ENCODE measurements at places on chromosomes 5 and 9. TPM values are rescaled to one million over a fixed set of nuclear protein-coding genes. Genes with fewer than 3 reads are reported as not detected.

GRCh38 chr9:104800068-104800785 is 36.3 kb downstream of the NIPSNAP3B start:
- H3K36me3 ChIP-seq: peaks cover 39% of the 10 kb centered on the region
- H3K27me3 ChIP-seq: no peaks in the 10 kb centered on the region
- H3K4me3 ChIP-seq: no peak overlapping the region
- H3K4me1 ChIP-seq: no peaks in the 10 kb centered on the region

DNA sequence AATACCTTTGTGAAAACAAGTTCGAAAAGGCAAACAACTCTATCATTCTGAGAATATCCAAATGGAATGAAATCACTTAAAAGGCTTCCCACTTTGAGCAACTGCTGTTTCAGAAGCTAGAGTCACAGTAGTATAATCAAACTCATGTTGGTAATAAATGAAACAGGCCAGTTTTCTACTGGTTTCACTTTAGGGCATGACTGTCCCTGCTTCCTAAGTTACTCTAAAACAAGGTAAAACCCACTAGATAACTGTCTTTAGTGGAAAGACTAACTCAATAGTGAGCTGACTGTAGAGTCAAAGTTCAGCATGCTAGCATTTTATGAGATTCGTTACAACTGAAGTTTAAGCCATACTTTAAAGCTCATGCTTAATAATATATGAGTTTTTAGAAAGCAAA is 6.0 kb downstream of the CDC26 start:
- peaks cover 19% of the 10 kb centered on the region for H3K36me3 ChIP-seq
- H3K4me1 ChIP-seq: peaks cover 11% of the 10 kb centered on the region
- no peak for DNase-seq
- H3K27ac ChIP-seq: no peak overlapping the region
- no peak overlapping the region for H3K4me3 ChIP-seq
- no peaks in the 10 kb centered on the region for H3K27me3 ChIP-seq

GRCh38 chr5:73867345-73868335 is 241.6 kb downstream of the ARHGEF28 start:
- DNase-seq: no peak
- H3K27ac ChIP-seq: no peak overlapping the region
- H3K36me3 ChIP-seq: peaks cover 5% of the 10 kb centered on the region
- no peaks in the 10 kb centered on the region for H3K27me3 ChIP-seq
- H3K4me3 ChIP-seq: no peak overlapping the region
- peaks cover 4% of the 10 kb centered on the region for H3K4me1 ChIP-seq

GRCh38 chr5:10219068-10219467 is 30.6 kb downstream of the ATPSCKMT start:
- DNase-seq: no peak
- peaks cover 16% of the 10 kb centered on the region for H3K4me1 ChIP-seq
- H3K27ac ChIP-seq: no peak overlapping the region
- no peaks in the 10 kb centered on the region for H3K27me3 ChIP-seq
- no peaks in the 10 kb centered on the region for H3K36me3 ChIP-seq
- H3K4me3 ChIP-seq: no peak overlapping the region

DNA sequence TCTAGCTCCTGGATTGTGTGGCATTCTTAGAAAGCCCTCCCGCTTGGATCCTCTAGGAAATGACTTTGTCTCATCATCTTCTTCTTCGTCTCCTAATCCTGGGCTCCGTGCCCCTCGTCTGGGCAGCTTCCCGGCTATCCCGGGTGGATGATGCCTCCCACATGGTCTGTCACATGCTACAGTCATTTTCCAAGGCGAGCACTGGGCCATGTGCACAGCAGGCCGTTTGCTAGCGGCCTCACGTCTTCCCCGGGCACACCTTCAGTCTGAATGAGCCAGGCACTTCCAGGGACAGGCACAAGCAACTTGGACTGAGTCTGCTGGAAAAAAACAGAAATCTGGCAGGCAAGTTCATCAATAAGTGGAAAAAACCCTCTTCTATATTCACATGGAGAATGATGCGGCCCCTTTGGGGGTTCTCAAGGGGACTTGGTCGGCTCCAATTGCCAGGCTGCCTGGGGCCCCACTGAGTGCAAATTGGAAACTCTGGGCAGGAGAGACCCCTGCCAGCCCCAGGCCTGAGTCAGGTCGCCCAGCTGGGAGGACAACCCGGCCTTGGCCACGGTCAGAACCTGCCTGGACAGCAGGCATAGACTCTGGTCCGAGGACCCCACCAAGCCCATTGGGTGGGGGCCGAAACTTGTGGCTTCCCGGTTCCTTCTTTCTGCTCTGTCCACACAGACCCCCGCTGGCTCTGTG is 11.1 kb upstream of the WNK2 start:
- H3K4me3 ChIP-seq: no peak overlapping the region
- no peaks in the 10 kb centered on the region for H3K4me1 ChIP-seq
- peaks cover 26% of the 10 kb centered on the region for H3K27me3 ChIP-seq
- H3K36me3 ChIP-seq: peaks cover 2% of the 10 kb centered on the region

- no peak for DNase-seq
- H3K27me3 ChIP-seq: peaks cover 25% of the 10 kb centered on the region
- no peaks in the 10 kb centered on the region for H3K4me1 ChIP-seq
- no peak overlapping the region for H3K27ac ChIP-seq
These were observed 50.7 kb upstream of the C6 start for GRCh38 chr5:41264019-41264418.

DNA sequence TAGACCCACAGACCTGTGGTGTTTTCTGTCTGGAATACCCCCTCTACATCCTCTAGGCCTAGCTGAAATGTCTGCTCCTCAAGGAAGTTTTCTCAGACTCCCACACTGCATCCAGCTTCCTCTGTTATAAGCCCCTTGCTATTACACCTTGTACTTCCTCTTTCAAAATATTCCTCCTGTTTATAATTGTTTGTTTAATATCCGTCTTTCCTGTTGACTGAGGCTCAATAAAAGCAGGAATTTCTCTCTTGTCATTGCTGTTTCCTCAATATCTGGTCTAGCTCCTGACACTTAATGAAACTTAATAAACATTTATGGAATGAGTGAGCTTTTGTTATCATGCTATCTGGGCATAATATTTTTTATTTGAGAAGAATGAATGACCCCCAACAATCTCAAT is 34.1 kb upstream of the IQGAP2 start:
- no peak overlapping the region for H3K27ac ChIP-seq
- H3K4me3 ChIP-seq: no peak overlapping the region
- DNase-seq: no peak
- no peaks in the 10 kb centered on the region for H3K27me3 ChIP-seq

DNA sequence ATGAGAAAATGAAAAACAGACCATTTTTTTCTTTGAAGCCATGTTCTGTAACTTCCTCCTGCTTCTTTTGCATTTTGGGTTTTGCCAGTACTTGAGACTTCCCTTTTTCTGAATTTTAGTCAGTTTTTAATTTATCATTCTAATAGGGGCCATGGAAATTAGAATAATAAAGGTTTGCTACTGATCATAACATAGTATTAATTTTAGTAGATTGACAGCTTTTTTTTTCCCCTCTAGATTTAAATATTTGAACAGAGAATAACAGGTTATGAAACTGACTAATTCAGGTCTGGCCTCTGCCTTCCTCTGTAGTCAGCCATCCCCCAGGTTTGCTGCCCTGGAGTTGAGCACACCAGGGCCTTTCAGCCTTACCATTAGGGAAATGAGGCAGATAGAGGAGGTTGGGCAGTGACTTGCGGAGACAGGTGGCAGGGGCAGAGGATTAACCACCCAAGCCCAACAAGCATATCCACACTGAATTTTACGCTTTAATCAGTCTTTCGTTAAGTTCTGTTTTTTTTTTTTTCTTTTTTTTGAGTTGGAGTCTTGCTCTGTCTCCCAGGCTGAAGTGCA is 80.1 kb upstream of the TNFAIP8 start:
- no peak for DNase-seq
- peaks cover 46% of the 10 kb centered on the region for H3K4me1 ChIP-seq
- no peaks in the 10 kb centered on the region for H3K27me3 ChIP-seq
- H3K4me3 ChIP-seq: no peak overlapping the region
- H3K36me3 ChIP-seq: no peaks in the 10 kb centered on the region
- H3K27ac ChIP-seq: peak overlapping the region; percentile 91

GRCh38 chr9:136572003-136572827 is 26.4 kb upstream of the NOTCH1 start:
- no peaks in the 10 kb centered on the region for H3K36me3 ChIP-seq
- peak overlapping the region; percentile 61 for H3K4me3 ChIP-seq
- H3K27me3 ChIP-seq: no peaks in the 10 kb centered on the region
- peak overlapping the region; percentile 92 for H3K27ac ChIP-seq

DNA sequence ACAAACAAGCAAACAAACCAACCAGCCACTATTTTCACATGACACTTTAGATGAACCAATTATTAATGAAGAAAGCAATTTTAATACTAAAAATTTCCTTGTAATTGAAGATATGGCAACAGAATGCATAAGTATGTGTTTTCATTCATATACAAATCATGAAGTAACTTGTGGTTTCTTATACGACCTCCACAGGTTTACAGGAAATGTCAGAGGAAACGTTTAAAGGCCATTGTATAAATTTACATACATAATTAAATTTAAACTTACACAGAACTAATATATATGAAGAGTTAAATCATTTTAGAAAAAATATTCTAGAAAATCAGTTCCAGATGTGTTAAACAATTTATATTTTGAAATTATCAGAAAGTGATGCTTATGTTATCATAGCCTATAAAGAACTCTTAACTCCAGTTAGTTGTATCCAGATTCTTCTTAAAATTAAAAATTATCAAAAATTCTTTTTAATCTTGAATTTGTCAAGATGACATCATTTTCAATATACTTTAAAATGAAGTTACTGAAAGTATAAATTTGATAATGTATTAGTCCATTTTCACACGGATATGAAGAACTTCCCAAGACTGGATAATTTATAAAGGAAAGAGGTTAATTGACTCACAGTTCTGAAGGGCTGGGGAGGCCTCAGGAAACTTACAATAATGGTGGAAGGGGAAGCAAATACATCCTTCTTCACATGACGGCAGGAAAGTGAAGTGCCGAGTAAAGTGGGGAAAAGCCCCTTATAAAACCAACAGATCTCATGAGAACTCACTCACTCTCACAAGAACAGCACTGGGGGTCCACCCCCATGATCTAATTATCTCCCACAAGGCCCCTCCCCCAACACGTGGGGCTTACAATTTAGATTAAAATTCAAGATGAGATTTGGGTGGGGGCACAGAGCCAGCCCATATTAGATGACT is 192.0 kb downstream of the PIK3R1 start:
- H3K4me1 ChIP-seq: peaks cover 49% of the 10 kb centered on the region
- no peak overlapping the region for H3K27ac ChIP-seq
- H3K4me3 ChIP-seq: no peak overlapping the region
- no peaks in the 10 kb centered on the region for H3K27me3 ChIP-seq

- H3K4me3 ChIP-seq: no peak overlapping the region
- H3K36me3 ChIP-seq: peaks cover 3% of the 10 kb centered on the region
- peaks cover 2% of the 10 kb centered on the region for H3K27me3 ChIP-seq
- no peaks in the 10 kb centered on the region for H3K4me1 ChIP-seq
- no peak for DNase-seq
These were observed 148.4 kb upstream of the NFIL3 start for GRCh38 chr9:91572044-91572443.

DNA sequence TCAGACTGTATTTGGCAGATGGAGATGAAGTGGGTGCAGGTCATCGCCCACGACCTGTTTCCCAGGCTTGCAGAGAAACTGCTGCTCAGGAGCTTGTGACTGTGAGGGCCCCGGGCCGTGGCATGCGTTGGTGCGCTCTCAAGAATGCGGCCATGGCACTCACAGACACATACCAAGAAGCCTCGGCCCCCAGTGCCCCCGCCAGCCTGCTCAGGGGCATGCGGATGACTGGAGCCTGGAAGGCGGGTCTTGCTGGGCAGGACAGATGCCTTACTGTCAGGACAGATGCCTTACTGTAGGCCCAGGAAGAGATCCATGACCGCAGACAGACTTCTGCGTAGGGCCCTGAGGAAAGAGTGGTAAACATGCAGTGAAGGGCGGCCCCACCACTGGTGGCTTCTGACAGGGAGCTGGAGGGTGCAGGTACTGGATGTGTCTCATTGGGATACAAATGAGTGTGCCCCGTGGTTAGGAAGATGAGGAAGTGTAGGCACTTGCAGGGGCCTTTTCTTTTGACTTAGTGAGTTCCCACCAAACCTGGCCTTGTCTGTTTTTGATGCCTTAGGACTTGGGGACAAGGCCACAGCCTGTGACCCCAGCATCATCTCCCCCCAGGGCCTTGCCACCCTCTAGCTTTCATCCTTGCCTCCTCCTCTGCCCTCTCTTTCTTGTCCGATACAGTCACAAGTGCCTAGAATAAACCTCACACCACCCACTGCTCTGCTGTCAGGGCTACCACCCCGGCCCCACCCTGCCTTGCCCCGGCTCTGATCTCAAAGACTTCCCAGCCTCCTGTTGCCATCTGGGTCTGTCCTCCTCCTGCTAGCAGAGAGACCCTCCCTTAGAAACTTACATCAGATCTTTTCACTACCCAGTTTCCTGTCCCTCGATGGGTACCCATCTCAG is 68.8 kb upstream of the ABL1 start:
- no peak overlapping the region for H3K4me3 ChIP-seq
- no peaks in the 10 kb centered on the region for H3K27me3 ChIP-seq
- no peaks in the 10 kb centered on the region for H3K36me3 ChIP-seq

DNA sequence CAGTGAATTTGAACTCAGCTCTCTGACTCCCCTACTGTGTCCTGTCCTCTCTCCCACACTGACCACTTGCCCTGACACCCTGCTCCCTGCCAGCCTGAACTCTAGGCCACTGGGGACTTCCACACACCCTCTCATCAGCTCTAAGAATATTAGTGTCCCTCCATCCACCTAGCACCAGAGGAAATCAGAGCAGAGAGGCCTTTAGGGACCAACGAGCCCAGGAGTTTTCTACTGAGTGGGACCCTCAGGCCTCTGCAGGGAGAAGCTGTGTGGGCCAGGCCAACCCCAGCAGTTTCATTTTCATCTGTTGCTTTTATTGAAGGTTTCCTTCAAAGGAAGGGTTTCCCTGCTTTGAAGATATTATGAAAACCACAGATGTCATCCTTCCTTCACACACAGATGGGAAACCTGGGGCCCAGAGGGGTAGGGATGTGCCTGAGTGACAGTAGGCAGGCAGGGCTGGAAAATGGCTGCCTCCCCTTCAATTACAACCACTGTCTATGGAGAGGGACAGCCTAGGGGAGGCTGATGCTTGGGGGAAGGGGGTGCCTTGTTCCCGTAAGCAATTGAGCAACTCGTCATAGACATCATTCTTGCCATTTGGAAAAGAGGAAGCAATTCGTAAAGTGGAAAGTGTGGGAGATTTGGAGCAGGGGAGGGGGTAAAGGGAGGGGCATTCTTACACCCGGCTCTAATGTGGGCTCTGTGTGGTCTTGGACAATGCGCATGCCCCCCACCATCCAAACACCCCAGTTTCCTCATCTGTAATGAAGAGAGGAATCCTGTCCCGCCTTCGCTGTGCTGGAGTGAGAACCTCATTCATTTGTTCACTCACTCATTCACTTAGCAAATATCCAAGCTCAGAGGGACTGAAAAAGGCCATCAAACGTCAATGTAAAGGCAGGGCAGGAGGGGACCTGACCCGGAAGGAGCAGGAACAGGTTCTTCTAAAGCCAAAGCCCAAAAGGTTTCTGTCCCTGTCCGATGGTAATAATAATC is 3.9 kb downstream of the GLIPR2 start:
- no peak overlapping the region for H3K27ac ChIP-seq
- H3K4me1 ChIP-seq: peaks cover 80% of the 10 kb centered on the region
- DNase-seq: peak; percentile 52
- H3K36me3 ChIP-seq: peaks cover 22% of the 10 kb centered on the region

- H3K27me3 ChIP-seq: no peaks in the 10 kb centered on the region
- no peak for DNase-seq
- H3K27ac ChIP-seq: peak overlapping the region; percentile 68
These were observed 63.9 kb downstream of the C9orf152 start for GRCh38 chr9:110143950-110144545.

SPATA9 gene
- 1.7 TPM for total RNA-seq

TAF11L10 gene
- not detected for total RNA-seq

PCDHGB5 gene
- total RNA-seq: 1.6 TPM

C5orf24 gene
- total RNA-seq: 121 TPM

All from chondrocyte (in vitro differentiated cells).